Left hindlimb (tissue), 1 donor: ENCODE measurements at places on chromosomes 16 and 17.

DNA sequence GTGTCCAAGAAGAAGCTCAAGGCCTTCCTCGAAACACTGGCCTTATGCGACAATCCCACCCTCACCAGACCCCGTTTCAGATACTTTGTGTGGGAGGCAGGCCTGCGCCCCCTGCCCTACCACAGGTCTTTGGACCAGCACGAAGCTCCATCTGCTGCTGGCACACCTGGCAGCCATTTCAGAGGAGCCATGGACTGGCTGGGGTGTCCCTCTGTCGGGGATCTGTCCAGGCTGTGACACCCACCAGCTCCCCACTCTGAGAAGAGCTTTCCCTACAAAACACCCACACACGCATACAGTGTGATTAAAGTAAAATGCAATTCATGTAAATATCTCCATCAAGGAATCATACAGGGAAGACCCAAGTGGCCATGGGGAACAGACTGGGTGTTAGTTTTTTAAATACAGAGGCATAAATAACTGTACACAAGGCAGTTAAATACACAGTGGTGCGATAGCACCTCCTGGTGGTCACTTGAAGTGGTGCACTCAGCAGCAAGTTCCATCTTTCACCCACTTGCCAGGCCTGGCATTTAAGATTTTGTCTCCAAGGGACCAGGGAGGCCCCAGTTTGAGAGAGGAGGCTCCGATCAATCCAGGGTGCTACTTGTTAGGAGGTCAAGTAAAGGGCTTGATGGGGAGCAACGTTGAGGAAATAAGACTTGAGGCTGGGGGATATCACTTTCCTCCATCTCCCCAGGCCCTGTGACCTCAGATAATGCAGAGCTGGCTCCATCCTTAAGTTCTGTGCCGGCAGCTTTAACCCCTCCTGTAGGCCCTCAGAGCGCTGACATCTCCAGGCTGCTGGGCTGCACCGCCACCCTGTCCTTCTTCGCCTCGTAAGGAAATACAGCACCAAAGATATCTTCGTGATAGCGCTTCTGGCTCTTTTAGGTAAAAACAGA, 43.6 kb downstream of the NOS2 start:
- DNase-seq, result no peak

- DNase-seq, result no peak
These were observed 135.8 kb downstream of the FOXL1 start for GRCh38 chr16:86714166-86714565.

DNA sequence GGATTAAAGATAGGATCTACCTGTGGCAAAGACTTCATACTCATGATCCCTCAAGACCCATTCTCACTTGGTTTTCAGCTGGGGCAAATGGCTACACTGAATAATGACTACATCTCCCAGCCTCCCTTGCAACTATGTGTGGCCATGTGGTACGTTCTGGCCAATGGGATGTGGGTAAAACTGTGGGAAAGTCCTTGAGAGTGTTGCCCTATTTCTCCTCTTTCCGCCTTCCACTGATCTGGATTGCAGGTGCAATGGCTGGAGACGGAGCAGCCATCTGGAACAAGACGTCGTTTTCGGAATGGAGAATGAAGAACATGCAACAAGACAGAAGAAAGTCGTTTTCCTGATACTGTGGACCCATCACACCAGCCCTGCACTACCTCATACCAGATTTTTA, 48.5 kb downstream of the HAPSTR1 start:
- DNase-seq, result no peak

GRCh38 chr17:1880851-1881630, 51.2 kb downstream of the RPA1 start:
- no peak for DNase-seq

GRCh38 chr17:49687878-49688491, 10.1 kb upstream of the SPOP start:
- no peak for DNase-seq

DNA sequence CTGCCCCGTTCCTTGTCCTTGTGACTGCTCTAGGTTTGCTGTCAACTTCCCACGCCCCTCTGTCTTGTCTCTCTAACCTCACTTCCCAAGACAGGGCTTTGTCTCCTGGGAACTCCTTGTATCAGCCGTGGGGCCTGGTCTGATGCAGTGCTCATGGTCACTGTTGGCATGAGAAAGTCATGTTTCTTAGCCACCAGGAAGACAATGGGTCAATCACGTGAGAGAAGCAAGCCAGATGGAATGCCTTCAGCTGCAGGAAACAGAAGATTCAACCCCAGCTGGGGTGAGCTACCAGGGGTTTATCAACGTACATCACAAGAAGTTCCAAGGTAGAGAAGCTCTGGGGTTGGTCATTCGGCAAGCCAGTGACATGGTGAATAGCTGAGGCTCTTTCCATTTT, 116.6 kb downstream of the IRF8 start:
- DNase-seq, result no peak
